ENCODE measurements at places on chromosomes 5 and 9. TPM values are rescaled to one million over a fixed set of nuclear protein-coding genes. Genes with fewer than 3 reads are reported as not detected.

The MARCHF11 gene
- not detected for total RNA-seq

The WDR38 gene
- total RNA-seq = not detected

The UGT3A1 gene
- total RNA-seq = not detected

The NUTM2G gene
- total RNA-seq = not detected

The CYSRT1 gene
- 2.3 TPM for total RNA-seq

The TPRN gene
- total RNA-seq = 14.7 TPM

The IRX2 gene
- 1.4 TPM for total RNA-seq

The SLC45A2 gene
- total RNA-seq = not detected

The GPR151 gene
- total RNA-seq = not detected

The HTR1A gene
- total RNA-seq = not detected

Data from myometrial cell (primary cell).